Activated naive CD4-positive, alpha-beta T cell treated with Interleukin-2 at 50 U/mL for 16 hours (primary cell): ENCODE measurements at places on chromosomes 11 and 22.

- no peak for DNase-seq
Observed at GRCh38 chr11:123258877-123259276, 63.8 kb upstream of the CLMP start.

DNA sequence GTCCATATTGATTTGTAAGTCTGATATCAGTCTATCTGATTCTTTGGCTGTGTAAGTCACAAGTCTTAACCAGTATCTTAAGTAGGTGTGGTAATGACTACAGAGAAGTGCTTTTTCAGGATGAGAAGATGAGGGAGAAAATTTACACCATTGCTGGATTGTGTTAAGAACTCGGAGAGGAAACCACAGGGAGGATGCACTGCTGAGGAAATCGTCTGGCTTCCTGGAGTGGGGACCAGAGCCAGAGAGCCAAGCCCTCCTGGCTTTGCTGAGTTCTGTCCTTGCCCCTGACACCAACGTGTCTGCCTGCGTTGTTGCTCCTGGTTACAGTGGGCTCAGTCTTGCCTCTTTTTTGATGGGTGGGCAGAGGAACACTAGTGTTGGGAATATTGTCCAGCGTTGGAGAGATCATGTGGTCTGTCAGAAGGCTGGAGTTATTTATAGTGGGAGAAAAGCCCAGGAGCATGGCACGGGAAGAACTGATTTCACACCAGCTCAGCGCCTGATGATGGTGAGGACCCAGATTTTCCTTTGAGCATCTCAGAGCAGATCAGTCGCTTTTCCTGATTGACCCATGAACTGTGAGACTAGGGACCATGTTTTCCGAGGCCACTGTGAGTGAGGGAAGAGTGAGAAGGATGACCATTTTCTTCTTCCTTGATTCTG, 29.6 kb downstream of the MARK2 start:
- no peak for DNase-seq

- no peak for DNase-seq
Observed at GRCh38 chr11:113504071-113504470, 28.9 kb upstream of the DRD2 start.

DNA sequence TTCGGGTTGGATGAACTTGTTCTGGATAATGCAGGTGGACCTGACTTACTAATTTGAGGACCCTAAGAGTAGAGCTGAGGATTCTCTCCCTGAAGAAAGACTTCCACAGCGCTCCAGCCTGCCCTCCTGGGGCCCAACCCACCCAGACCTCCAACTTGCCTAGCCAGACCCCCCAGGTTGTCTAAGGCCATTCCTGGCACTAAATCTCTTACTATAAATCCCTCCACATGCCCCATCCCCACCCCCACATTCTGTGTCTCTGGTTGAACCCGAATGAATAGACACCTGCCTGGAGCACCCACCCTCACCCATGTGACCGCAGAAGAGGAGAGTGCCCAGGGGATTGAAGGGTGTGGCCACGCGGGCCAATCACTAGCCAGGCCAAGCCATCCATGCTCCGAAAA, 1480.0 kb downstream of the TBC1D22A start:
- DNase-seq: no peak

DNA sequence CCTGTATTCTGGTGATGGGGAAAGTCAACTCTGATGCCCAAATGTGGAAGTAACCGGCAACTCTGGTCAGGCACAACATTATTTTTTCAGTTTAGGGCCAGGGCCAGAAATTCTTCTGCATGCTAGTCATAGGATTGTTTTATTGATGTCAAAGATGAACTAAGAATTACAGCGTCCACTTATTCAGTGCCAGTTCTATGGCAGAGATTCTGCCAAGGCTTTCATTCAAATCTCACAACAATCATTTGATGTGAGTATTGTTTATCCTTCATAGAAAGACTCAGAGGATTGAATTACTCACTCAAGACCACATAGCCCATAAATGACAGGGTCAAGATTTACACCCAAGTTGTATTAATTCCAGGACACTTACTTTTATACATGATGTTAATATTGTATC, 87.7 kb downstream of the TMPRSS5 start:
- no peak for DNase-seq

- DNase-seq: no peak
Observed at GRCh38 chr11:70174547-70175235, 28.4 kb upstream of the FADD start.

DNA sequence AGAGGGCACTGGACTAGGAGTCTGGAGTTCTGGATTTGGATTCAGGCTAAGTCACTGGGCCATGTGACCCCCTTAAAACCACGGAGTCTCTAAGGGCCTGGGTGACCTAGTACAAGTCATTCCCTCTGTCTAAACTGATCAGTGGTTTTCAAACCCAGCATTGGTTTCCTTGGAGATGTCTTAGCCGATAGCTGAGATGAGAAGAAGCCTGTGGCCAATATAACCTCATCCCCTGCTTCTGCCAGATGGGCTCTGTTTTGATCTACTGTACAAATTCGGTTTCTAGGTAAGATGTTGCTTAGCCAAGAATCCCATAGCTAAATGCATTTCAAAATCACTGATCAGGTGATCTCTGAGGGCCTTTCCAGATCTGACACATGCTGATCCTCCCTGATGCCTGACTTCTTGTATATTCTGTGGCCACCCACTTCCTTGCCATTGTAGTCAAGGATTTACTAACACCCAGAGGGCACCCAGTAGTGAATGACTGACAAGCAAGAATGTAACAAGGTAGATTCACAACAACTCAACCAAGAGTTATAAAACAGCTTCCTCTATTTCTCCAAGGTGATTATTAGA, 53.1 kb downstream of the GALNT18 start:
- no peak for DNase-seq

GRCh38 chr11:57316017-57316416, 8.7 kb downstream of the TNKS1BP1 start:
- no peak for DNase-seq

- DNase-seq: no peak
Observed at GRCh38 chr11:20450829-20451228, 63.3 kb downstream of the PRMT3 start.

DNA sequence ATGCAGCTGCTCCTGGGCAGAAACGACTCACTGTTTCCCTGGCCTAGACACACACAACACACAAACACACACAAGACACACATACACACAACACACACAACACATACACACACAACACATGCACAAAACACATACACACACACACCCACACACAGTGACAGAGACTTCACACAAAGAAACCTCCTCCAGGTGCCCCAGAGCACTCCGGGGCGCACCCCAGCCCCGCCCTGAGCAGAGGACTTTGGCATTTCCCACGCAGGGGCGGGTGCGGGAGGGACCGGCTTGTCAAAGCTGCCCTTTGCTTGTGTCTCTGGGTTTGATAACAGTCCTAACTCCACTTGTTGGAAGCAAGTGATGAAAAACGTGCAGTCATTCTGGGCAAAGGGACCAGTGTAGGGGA, 6.5 kb downstream of the APOBEC3A start:
- DNase-seq: no peak

GRCh38 chr22:40782521-40782920, 36.6 kb downstream of the SLC25A17 start:
- no peak for DNase-seq

DNA sequence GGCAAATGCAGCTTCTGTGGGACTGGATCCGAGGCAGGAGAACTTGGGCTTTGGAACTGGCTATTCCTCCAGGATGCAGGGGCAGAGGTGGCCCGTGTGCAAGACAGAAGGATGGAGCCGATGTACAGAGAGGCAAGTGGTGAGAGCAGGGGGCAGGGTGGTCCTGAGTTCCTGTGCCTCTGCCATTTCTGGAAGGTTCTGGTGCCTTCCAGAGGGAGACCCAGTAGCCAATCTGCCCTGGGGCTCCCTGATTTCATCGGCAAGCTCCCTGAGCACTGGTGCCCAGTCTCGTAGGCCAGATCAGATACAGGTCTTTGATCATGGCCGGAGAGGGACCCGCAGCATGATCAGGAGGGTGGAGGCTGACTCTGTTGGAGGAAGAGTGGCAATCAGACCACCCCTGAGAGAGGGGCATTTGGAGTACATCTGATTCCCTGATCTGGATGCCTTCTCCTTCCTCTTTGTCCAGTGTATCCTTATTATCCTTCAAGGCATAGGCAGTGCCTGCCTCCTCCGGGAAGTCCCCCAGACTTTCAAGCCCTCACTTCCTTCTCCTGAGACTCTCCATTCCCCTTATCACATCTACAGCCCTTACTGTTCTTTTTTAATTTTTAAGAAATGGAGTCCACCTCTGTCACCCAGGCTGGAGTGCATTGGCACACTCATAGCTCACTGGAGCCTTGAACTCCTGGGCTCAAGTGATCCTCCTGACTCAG, 9.7 kb downstream of the MRGPRD start:
- no peak for DNase-seq

- no peak for DNase-seq
Observed at GRCh38 chr11:58727415-58727797, 4.3 kb downstream of the GLYAT start.

GRCh38 chr11:72223615-72224563, 678 bp upstream of the INPPL1 start:
- DNase-seq: peak; percentile 68

DNA sequence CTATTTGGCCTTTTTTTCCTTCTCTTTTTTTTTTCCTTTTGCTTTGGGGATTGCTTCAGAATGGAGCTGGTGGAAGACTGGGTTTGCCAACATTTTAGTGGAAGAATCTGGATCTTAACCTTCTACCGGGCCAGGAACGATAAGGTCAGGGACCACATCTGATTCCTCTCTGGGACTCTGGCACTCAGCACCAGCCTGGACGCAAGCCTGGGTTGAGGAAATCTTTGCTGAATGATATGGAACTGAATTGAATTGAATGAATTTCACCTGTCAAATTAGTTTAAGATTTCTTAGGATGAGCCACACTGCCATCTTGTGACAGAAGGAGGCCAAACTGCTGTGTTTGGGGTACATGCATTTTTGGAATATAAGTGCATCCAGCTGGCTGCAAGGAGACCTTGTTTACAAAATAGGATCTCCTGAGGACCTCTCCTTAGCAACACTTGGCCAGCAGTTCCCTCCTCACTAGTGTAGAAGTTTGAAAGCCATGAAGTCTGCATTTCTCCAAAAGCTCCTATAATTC, 30.4 kb downstream of the TPBGL start:
- no peak for DNase-seq
